ENCODE measurements at places on chromosomes 2 and 18.

DNA sequence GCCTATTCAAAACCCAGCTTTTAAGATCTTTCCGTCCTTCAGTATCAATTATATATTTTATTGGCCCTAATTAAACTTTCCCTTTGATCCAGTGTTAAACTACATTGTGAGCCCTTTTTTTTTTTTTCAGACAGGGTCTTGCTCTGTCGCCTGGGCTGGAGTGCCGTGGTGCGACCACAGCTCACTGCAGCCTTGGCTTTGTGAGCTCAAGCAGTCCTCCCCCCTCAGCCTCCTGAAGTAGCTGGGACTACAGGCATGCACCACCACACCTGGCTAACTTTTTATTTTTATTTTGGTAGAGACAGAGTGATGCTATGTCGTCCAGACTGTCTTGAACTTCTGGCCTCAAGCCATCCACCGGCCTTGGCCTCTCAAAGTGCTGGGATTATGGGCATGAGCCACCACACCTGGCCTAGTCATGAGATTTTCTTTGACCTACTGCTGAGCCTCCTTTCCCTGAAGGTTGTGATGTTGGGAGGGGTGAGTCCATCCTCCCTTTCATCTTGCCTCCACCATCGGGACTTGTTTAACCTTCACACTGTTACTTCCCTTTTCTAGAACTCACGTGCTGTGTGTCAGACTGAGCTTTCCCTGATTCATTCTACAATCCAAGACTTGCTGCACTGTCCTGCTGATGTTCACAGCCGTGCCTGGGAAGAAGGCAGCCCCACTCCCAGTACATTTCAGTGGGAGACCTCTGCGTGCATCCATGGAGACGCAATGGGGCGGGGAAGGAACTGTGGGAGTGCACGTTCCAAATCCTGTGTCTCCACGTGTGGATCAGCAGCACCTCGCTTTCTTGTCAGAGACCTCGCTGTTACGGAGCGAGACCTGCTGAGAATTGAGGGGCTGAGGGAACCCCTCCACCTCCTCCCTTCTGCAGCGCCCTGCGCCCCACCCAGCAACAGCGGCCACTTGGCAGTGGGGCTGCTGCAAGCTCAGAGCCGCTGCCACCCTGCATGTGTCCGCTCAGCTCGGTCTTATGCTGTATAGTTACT is 10.8 kb downstream of the OXER1 start:
- no peak for DNase-seq

DNA sequence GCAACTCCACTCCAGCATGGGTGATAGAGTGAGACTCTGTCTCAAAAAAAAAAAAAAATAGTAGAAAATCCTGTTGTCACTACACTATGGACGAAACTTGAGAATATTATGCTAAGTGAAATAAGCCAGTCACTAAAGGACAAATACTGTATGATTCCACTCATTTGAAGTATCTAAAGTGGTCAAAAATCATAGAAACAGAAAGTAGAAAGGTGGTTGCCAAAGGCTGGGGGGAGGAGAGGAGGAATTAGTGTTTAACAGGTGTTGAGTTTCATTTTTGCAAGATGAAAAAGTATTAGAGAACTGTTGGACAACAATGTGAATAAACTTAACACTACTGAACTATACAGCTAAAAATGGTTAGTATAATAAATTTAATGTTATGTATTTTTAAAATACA is 18.8 kb upstream of the RMP24 start:
- DNase-seq: no peak

DNA sequence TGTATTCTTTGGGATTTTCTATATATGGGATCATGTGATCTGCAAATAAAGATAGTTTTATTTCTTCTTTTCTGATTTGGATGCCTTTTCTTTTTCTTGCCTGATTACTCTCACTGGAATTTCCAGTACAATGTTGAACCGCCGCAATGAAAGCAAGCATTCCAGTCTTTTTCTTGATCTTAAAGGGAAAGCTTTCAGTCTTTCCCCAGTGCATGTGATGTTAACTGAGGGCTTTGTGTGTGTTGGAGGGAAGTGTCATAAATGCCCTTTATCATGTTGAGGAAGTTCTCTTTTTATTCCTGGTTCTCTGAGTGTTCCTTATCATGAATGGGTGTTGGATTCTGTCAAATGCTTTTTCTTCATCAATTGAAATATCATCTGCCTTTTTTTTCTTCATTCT is 16.9 kb upstream of the CYBRD1 start:
- DNase-seq: no peak

DNA sequence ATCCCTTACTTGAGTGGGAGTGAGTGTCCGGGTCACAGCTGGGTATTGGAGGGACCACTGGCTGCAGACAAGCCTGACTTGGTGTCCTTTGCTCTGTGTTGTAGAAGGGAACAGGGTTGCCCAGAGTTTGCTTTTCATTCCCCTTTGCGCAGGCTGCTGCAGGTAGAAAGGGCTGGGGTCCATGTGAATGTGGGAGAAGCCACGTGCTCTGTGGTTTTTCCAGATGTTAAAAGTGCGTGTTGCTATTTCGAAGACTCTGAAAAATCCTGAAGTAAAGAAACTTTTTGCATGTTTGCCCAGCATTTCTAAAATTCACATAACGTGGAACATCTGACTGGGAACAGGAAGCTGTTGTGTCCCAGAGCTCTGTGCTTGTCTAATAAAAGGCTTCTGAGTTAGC is 28.8 kb downstream of the GLI2 start:
- no peak for DNase-seq

DNA sequence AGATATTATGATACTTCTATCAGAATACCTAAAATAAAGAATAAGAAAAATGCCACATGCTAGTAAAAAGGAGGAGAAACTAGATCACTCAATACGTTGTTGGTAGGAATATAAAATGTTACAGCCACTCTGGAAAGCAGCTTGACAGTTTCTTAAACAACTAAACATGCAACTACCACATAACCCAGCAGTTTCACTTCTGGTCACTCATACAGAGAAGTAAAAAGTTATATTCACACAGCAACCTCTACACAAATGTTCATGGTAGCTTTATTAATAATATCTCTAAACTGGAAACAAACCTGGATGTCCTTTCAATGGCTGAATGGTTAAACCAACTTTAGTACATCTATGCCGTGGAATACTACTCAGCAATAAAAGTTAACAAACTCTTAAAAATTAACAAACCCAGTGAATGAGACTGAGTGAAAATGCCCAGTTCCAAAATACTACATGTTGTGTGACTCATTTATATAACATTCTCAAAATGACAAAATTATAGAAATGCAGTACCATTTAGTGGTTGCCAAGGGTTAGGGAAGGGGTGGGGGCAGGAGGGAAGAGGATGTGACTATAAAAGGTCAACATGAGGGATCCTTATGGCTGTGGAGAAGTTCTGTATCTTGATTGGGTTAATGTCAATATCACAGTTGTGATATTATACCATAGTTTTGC is 124.1 kb downstream of the MMADHC start:
- DNase-seq: no peak

- DNase-seq: no peak
These were observed 13.5 kb upstream of the DOK6 start for GRCh38 chr18:69387186-69387585.
